Karpas-422 (cell line): ENCODE measurements at places on chromosomes 4 and X.

DNA sequence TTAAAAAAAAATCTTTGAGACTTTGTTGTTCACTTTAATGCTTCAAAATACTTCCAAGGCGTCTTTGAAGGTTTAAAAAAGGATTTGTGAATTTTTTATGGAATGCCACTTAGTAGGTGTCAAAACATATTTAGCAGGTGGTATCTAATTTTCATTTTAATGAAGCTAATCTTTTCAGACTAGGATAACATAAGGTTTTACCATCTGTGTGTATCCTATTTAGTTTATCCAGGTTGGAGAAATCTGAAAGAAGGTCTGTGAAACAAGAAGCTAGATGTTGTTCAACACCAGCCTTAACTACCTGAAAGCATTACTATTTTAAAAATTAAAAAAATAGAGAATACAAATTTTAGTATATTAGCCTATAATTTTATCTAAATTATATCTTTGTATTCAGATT lies 193.4 kb downstream of the GRID2 start:
- H3K36me3 ChIP-seq, result no peaks in the 10 kb centered on the region
- no peak overlapping the region for H3K4me3 ChIP-seq
- H3K27ac ChIP-seq, result no peak overlapping the region
- DNase-seq, result no peak
- no peaks in the 10 kb centered on the region for H3K27me3 ChIP-seq

DNA sequence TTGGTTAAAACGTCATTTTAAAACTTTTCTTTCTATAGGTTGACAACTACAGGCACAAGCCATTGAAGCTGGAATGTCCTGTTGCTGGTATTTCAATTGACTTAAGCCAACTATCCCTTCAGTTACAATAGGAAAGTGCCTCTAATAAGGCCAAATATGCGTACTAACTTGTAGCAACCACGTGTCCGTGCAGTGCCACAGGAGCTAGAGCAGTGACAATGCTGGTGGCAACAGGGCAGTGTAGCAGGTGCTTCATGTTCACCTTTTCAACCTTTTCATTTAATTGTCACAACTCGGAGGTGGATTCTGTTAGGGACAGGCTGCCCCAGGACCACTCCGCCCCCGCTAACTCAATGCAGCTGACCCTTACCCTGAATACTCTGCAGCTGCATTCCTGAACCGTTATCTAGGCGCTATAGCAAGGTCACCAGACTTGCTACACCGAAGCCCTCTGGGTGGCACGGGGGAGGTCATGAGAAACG lies 37.7 kb downstream of the ERVMER34-1 start:
- no peaks in the 10 kb centered on the region for H3K27me3 ChIP-seq
- H3K4me3 ChIP-seq, result peak overlapping the region; percentile 90
- H3K27ac ChIP-seq, result peak overlapping the region; percentile 86
- peak; percentile 52 for DNase-seq

GRCh38 chrX:69031181-69031580 lies 134.1 kb downstream of the PJA1 start:
- no peaks in the 10 kb centered on the region for H3K27me3 ChIP-seq
- no peak overlapping the region for H3K27ac ChIP-seq
- H3K36me3 ChIP-seq, result no peaks in the 10 kb centered on the region
- no peaks in the 10 kb centered on the region for H3K4me1 ChIP-seq

- peaks cover 24% of the 10 kb centered on the region for H3K4me1 ChIP-seq
- H3K4me3 ChIP-seq, result no peak overlapping the region
- no peaks in the 10 kb centered on the region for H3K36me3 ChIP-seq
Measured at GRCh38 chrX:15468036-15468435, 25.1 kb downstream of the PIR start.

GRCh38 chr4:10130178-10130888 lies 13.7 kb upstream of the WDR1 start:
- no peaks in the 10 kb centered on the region for H3K27me3 ChIP-seq
- no peaks in the 10 kb centered on the region for H3K4me1 ChIP-seq
- H3K4me3 ChIP-seq, result no peak overlapping the region
- H3K36me3 ChIP-seq, result no peaks in the 10 kb centered on the region
- no peak overlapping the region for H3K27ac ChIP-seq

- H3K27ac ChIP-seq, result no peak overlapping the region
- no peaks in the 10 kb centered on the region for H3K4me1 ChIP-seq
- no peaks in the 10 kb centered on the region for H3K36me3 ChIP-seq
- H3K4me3 ChIP-seq, result no peak overlapping the region
- DNase-seq, result no peak
- H3K27me3 ChIP-seq, result no peaks in the 10 kb centered on the region
Measured at GRCh38 chr4:96347582-96347981, 507.7 kb downstream of the PDHA2 start.

DNA sequence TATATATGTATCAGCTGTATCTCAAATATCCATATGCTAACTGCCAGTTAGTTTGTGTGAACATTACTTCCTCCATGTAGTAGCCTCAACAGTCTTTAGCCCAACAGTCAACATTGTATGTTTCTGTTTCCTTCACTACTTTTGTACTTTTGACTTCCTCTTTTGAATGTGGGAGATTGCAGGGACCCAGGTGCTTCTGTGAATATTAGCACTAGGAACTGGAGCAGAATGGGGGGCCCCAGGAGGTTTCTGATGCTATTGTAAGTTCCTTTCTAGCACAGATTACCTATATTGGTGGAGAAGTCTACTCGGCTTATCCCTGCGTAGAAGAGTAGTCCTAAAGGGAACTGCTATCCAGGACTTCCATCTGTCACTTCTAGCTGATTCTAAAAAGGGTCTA lies 2.3 kb downstream of the PLAC8 start:
- no peaks in the 10 kb centered on the region for H3K36me3 ChIP-seq
- H3K27ac ChIP-seq, result no peak overlapping the region
- no peaks in the 10 kb centered on the region for H3K27me3 ChIP-seq
- no peak overlapping the region for H3K4me3 ChIP-seq

DNA sequence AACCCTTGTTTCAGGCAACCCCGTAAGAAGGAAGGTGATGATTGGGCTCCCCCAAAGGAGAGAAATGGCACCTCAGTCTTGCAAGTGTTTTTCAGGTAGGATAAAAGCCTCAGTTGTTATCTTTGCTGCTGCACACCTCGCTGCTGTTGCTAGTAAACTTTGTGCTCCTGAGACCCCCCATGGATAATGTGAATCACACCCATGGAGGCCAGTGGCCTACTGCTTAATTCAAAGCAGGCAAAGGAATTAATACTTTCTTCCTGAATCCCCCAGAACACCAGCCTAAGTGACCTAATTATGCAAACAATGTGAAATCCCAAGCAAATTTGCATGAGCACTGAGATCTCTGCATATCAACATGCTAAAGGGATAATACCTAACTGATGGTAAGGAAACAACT lies 337.5 kb downstream of the GRIA2 start:
- no peaks in the 10 kb centered on the region for H3K27me3 ChIP-seq
- H3K36me3 ChIP-seq, result no peaks in the 10 kb centered on the region
- no peak for DNase-seq
- no peak overlapping the region for H3K4me3 ChIP-seq
- no peaks in the 10 kb centered on the region for H3K4me1 ChIP-seq
- no peak overlapping the region for H3K27ac ChIP-seq

DNA sequence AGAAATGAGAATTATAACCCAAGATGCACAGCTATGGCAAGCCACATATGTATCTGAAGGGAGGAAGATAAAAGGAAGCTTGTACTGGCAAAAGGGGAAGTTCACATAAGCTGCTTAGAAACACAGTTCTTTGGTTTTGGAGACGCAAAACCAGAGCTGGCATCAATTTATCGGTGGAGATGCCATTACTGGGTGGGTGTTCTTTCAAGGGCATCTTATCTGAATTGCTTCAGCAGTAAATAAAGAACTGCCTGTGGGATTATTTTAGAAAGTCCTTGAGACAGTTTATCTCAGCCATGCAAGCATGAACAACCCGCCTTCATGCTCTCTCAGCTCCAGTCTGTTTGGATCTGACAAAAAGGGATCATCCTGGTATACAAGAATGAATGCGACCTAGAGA lies 60.8 kb downstream of the DDX60 start:
- H3K27ac ChIP-seq, result no peak overlapping the region
- H3K4me3 ChIP-seq, result no peak overlapping the region
- peaks cover 8% of the 10 kb centered on the region for H3K4me1 ChIP-seq
- no peak for DNase-seq
- no peaks in the 10 kb centered on the region for H3K36me3 ChIP-seq

DNA sequence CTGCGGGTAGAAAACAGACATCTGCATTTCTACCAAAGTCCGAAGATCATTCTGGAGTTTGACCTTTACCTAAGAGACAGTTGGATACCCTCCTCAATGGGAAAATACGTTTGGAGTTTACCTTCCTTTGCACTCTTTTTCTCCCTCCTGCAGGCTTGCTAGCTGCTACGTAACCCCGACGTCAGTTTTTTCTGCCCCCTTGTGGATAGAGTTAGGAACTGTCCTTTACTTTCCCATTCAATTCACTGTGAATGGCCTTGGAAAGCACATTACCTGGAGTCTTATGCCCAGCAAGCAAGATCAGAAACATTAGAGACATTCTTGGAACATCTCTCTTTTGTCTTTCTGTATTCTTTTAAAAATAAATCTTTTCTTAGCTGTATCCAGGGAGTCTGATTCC lies 250.7 kb downstream of the NAP1L3 start:
- H3K4me1 ChIP-seq, result no peaks in the 10 kb centered on the region
- H3K27ac ChIP-seq, result no peak overlapping the region
- peak; percentile 78 for DNase-seq
- no peak overlapping the region for H3K4me3 ChIP-seq
- no peaks in the 10 kb centered on the region for H3K36me3 ChIP-seq
- H3K27me3 ChIP-seq, result no peaks in the 10 kb centered on the region

GRCh38 chrX:107599450-107599861 lies 28.9 kb upstream of the PRPS1 start:
- H3K4me1 ChIP-seq, result peaks cover 7% of the 10 kb centered on the region
- H3K27me3 ChIP-seq, result no peaks in the 10 kb centered on the region
- no peak for DNase-seq
- H3K36me3 ChIP-seq, result no peaks in the 10 kb centered on the region

DNA sequence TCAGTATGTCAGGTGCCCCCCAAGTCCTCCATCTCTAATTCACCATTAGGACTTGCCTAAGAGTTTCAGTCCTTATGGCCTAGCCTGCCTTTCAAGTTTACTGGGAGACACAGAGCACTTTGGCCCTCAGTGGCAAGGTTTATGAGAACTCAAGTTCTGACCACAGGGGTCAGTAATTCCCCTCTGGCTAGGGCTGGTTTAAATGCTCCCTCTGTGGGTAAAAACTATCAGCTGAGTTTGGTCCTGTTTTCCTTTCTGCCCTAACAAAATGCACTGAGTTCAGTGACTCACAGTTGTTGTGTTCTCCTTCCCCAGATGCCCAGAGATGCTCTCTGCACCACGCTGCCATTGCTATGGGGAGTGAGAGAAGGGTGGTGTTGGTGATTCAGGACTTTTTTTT lies 163.2 kb downstream of the RELL1 start:
- H3K4me1 ChIP-seq, result no peaks in the 10 kb centered on the region
- H3K27ac ChIP-seq, result no peak overlapping the region
- H3K4me3 ChIP-seq, result no peak overlapping the region

DNA sequence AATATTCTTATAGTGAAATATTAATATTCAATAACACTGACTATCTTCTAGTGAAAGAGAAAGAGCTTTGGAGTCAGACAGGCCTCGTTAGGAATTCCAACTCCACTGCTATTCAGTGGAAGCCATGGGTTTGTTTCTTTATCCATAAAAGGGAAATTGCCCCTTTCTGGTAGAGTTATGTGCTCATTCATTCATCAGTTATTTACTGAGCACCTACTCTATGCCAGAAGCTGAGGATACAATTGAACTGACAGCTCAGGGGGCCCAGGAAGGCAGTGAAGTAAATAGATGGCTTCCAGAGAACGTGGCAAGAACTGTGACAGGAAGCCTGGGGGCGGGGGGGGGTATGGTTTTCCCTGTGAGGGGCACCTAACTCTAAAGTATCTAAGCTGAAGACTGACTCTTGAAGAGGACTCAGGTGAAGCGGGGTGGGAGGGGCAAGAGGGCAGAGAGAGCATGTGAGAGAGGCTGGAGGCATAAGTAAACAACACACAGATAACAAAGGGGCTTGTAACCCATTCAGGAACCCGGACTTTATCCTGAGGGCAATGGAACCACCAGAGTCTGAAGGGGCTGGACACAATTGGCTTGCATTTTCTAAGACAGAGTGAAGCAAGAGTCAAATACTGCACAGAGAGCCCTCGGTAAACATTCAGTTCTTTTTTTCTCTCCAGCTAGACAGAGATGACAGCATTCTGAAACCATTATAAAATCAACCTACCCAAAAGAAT lies 20.3 kb downstream of the ANXA5 start:
- no peak overlapping the region for H3K27ac ChIP-seq
- H3K27me3 ChIP-seq, result no peaks in the 10 kb centered on the region
- H3K4me1 ChIP-seq, result no peaks in the 10 kb centered on the region
- DNase-seq, result no peak
- peaks cover 20% of the 10 kb centered on the region; the same call in 1 of the 2 replicates for H3K36me3 ChIP-seq

DNA sequence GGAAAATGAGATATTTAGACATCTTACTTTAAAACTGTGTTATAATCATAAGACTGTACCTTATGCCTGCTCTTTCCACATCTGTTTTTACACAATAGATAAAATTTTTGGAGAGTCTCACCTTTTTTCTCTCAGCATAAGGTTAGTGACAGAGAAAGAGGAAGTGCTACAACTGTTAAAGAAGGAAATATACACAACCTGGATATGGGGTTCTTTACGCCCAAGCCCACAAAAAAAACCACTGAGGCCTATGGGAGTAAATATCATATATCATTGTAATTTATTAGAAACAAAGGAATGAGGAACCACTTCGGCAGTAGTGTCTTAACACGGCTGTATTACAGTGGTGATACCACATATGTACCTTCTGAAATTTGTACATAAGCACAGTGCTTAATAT lies 265.9 kb upstream of the GK2 start:
- no peaks in the 10 kb centered on the region for H3K4me1 ChIP-seq
- no peaks in the 10 kb centered on the region for H3K27me3 ChIP-seq
- H3K27ac ChIP-seq, result no peak overlapping the region
- H3K4me3 ChIP-seq, result no peak overlapping the region
- no peak for DNase-seq

- H3K27me3 ChIP-seq, result no peaks in the 10 kb centered on the region
- no peaks in the 10 kb centered on the region for H3K36me3 ChIP-seq
- peaks cover 3% of the 10 kb centered on the region; the same call in 1 of the 2 replicates for H3K4me1 ChIP-seq
- no peak overlapping the region for H3K4me3 ChIP-seq
- no peak for DNase-seq
- no peak overlapping the region for H3K27ac ChIP-seq
Measured at GRCh38 chr4:101724093-101724492, 66.4 kb upstream of the BANK1 start.

GRCh38 chrX:8364369-8365141 lies 100.1 kb upstream of the VCX3B start:
- no peak overlapping the region for H3K27ac ChIP-seq
- no peak overlapping the region for H3K4me3 ChIP-seq
- no peaks in the 10 kb centered on the region for H3K27me3 ChIP-seq
- H3K4me1 ChIP-seq, result peaks cover 5% of the 10 kb centered on the region
- DNase-seq, result peak; percentile 85

GRCh38 chr4:113745711-113746110 lies 15.8 kb downstream of the CAMK2D start:
- H3K36me3 ChIP-seq, result peaks cover 81% of the 10 kb centered on the region
- no peak overlapping the region for H3K4me3 ChIP-seq
- no peaks in the 10 kb centered on the region for H3K27me3 ChIP-seq
- peaks cover 13% of the 10 kb centered on the region; the same call in 1 of the 2 replicates for H3K4me1 ChIP-seq
- DNase-seq, result no peak
